Retina (tissue), 1 donor: ENCODE measurements at places on chromosomes 12 and 14.

GRCh38 chr12:110657747-110658146 lies 31.2 kb downstream of the HVCN1 start:
- DNase-seq: peak; percentile 26

DNA sequence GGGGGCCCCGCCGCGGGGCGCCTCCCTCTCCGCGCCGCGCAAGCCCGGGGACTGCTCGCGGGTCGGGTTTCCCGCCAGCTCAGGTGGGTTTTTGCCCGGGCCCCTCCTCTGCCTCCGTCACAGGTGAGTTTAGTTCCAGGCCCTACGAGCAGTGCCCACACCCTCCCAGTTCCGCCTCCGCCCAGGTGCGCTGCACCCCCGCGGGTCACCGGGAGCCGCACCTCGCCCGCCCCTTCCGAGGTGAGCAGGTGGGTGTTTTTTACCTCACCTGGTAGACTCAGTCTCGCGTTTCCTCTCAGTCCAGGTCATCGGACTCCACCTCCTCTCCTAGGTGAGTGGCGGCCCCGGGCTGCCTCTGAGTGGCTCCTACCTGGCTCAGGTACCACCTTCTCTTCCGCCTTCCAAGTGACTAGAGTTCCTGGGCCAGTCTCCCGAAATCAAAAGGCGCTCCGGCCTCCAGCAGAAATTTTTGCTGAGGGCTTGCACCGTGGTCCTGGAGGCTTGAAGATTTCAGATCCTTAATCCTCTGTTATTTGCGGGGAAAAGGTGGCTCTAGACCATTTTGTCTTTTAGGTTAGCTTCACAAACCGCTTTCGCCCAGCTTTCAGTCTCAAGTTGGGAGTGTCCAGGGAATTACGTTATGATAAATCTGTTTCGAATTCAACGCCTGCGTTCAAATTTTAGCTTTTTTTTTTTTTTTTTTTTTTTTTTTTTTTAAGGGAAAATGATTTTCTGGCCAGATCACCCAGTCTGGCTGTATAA lies at the start of gene TMEM30B:
TMEM30B (minus strand) TSS at position 153 of the 762 bp plus-strand sequence. CDS start 191 bp downstream, outside the sequence.
- no peak for DNase-seq

DNA sequence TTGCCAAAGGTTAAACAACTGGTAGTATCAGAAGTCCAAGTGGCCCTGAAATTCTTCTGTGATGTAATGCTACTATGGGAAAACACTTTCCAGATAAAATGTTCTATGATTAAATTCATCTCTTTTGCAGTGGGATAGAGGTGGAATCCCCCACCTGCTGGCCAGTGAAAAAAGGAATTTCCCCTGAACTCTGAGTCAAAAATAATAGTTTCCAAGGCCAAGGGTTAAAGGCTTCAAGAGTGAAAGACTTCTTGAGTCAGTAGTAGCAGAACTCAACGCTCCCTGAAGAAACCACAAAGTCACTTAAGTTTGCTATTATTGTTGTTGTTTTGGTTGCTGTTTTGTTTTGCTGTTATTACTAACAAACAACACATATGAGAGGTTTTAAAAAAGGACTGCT lies 330.8 kb downstream of the SOX5 start:
- DNase-seq: no peak

DNA sequence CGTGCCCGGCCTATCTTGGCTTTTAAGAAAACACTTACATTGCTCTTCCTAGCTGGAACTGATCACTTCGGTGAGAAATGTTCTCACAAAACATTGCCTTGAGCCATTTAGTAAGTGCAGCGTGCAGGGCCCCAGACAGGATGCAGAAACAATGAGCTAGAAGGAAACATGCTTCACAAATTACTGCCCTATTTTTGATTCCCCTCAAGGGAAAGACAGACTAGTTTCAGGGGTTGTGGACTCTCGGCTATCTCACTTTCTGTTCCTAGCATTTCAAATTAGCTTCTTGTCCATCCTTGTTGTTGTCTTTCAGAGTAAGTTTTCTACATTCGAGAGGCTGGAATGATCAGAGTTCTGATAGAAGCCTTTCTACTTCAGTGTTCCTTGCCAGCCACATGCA lies 21.6 kb downstream of the TGFB3 start:
- DNase-seq: no peak

GRCh38 chr12:53618275-53618674 lies 7.9 kb downstream of the ATF7 start:
- DNase-seq: no peak

DNA sequence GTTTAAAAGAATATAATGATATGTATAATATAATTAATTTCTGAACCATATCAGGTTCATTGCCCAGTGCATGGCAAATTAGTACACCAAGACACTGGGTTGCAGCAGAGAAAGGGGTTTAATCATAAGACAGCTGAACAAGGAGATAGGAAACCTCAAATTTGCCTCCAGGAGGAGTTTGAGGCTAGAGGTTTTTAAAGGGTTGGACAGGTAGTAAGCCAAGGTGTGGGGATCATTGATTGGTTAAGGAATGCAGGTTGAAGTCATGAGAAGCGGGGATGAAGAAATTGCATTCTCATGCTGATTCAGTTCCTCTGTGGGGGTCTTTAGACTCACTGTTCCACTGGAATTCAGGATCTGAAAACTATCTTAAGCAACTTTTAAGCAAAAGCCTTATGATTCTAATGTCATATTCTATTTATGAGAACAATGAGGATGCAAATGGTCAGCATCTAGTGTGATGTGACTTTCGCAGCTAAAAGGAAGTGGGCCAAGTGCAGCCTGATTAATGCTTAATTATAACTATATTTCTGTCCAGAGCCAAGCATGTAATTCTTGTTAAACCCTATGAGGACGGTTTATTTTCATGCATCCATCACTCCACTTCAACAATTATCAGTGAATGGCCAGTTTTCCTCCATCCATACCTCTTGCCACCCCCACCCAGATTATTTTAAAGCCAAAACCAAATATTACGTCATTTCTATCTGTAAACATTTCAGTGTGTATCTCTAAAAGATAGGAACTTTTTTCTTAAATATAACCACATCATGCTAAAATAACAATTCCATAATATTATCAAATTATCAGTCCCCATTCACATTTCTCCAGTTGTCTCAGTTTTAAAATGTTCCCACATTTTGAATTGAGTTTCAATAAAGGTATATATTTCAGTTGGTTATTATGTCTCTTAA lies 14.9 kb downstream of the RNF212B start:
- no peak for DNase-seq
